ENCODE measurements at places on chromosomes 2 and 18.

DNA sequence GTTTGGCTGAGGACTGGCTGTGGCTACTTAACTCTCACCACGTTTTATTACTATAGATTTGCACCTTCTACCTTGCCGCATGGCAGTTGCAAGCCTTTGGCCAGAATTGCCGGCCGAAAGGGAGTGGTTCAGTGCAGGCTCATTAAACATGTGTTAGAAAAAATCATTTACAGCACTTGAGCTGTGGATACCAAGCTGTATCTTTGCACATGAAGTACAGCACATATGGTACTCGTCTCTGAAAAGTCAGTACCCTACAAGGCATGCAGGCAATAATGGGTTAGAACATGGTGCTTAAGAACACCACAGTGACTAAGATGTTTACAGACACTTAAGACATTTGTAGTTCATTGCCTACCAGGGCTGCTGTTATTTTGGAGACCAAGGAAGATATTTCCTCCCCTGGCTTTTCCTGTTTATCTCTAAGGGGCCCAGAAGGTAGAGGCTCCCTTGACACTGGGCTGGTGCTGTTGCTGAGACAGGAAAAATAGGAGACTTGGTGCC lies 103.1 kb downstream of the ZNF532 start:
- DNase-seq = no peak

DNA sequence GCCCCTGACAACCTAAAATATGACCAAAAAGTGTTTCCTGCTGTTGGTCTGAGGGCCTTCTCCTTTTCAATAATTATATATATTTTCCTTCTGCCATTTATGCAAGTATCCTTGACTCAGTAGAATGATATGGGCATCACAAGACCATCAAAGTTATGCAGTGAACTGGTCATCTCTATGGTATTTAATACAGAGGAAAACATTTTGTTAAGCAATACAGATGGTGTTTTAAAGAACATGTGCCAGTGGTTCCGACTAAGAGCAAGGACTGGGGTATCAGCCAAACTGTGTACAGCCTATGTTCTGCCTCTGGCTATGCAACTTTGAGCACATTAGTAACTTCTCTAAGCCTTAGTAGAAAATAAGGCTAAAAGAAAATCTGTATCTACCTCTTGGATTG lies 179.0 kb downstream of the TRABD2A start:
- DNase-seq = no peak

DNA sequence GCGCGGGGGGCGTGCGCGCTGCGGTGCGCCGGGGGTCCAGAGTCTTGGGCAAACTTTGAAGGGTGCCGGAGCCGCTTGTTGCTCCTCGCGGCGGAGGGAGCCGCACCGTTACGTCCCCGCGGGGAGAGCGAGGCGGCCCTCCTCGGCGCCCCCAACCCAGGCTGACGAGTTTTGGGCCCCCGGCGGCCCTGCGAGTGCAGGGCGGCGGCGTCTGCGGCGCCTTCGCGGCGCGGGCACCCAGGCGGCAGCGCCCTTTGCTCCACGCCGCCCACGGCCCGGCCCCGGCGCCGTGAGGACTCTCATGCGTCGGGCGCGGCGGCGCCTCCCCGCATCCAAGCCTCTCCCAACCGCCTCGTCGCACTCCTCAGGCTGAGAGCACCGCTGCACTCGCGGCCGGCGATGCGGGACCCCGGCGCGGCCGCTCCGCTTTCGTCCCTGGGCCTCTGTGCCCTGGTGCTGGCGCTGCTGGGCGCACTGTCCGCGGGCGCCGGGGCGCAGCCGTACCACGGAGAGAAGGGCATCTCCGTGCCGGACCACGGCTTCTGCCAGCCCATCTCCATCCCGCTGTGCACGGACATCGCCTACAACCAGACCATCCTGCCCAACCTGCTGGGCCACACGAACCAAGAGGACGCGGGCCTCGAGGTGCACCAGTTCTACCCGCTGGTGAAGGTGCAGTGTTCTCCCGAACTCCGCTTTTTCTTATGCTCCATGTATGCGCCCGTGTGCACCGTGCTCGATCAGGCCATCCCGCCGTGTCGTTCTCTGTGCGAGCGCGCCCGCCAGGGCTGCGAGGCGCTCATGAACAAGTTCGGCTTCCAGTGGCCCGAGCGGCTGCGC lies 814 bp downstream of the FZD7 start:
- DNase-seq = no peak

DNA sequence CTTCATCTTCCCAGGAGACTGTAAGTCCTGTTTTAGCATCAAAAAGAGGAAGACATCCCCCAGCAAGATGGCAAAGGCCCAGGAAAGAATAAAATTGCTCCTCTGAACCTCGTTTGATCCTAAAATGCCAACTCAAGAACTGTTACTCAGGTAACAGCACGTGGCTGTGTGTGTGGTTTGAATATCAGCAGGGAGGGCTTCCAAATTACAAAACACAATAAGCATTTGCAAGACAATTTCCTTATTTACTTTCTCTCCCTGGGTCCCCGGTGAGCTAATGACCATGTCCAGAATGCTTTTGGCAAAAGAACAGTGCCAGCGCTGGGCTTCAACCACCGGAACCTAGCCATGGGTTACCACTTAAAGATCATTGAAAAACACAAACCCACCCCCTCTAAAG lies 163.6 kb downstream of the C1D start:
- DNase-seq = no peak
